Effector memory CD8-positive, alpha-beta T cell (primary cell): ENCODE measurements at places on chromosomes 12 and 14.

DNA sequence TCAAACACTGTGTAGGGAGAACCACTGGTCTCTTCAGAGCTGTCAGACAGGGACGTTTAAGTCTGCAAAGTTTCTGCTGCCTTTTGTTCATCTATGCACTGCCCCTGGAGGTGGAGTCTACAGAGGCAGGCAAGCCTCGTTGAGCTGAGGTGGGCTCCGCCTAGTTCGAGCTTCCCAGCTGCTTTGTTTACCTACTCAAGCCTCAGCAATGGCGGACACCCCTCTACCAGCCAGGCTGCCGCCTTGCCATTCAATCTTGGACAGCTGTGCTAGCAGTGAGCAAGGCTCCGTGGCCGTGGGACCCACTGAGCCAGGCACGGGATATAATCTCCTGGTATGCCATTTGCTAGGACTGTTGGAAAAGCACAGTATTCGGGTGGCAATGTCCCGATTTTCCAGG, 24.6 kb upstream of the YBX3 start:
- no peak overlapping the region for H3K27ac ChIP-seq
- H3K36me3 ChIP-seq: no peaks in the 10 kb centered on the region
- H3K4me3 ChIP-seq: no peak overlapping the region
- no peak for DNase-seq
- H3K4me1 ChIP-seq: peaks cover 6% of the 10 kb centered on the region

DNA sequence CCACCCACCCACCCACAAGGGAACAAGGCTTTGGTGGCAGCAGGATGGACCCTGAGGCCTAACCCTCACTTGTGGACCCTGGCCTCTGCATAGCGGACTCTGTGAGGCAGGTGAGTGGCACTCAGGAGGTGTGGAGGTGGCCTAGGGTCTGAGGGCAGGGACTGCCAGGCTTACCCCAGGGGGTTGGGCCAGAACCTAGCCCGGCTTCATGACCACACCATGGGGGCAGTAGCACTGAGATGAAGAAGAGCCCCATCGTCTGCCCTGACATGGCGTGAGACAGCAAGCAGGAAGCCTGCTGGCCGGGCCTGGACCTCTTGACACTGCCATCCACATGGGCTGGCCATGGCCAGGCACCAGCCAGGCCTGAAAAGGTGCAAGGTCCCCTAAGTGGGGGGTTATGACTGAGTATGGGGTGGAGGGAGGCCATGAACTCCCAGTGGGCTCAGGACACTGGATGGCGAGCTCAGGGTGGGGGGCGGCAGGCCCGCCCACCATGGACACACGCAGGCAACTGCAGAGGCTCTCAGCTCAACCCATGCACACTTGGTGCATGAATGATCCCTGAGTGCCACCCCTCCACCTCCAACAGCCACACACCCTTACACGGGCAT, 29.3 kb downstream of the JAG2 start:
- DNase-seq: no peak
- no peaks in the 10 kb centered on the region for H3K36me3 ChIP-seq
- H3K27me3 ChIP-seq: peaks cover 22% of the 10 kb centered on the region
- H3K27ac ChIP-seq: no peak overlapping the region
- no peak overlapping the region for H3K4me3 ChIP-seq

DNA sequence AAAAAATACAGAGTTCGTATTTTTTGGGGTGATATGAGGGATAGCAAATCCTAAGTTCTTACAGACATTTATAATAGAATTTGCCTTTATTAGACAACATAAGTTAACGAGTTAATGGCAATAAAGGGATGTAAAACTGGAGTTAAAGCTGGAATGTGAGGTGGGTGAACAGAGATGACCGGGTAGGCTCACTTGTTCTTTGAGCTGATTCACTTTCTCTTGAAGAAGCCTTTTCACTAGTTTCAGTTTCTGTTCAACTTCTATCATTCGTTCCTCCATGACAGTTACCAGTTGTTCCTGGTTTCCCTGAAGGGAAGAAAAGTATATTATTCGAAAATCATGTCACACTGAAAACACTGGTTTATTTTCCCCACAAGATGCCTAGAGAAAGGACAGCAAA, 57.7 kb upstream of the SAV1 start:
- peaks cover 88% of the 10 kb centered on the region for H3K36me3 ChIP-seq
- peaks cover 24% of the 10 kb centered on the region for H3K4me1 ChIP-seq
- H3K27ac ChIP-seq: peak overlapping the region; percentile 72
- H3K4me3 ChIP-seq: peak overlapping the region; percentile 67

DNA sequence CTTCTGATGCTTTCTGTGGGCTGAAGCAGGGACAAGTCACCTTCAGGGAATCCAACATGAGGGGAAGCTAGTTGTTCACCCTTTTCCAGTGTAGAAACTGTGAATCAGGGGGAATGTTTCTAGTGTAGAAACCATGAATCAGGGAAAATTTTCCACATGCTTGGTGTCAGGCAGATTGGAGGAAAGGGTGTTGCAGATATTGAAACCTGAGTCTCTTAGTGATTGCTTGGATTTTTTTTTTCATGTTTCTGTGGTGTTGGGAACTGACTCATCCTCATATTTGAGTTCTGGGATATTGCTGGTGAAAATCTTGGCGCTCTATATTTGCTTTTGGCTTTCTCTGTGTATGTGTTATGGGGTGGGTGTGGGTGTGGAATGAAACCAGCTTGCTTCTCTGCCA, 144.5 kb upstream of the FBXO33 start:
- H3K27ac ChIP-seq: no peak overlapping the region
- H3K4me3 ChIP-seq: no peak overlapping the region
- H3K27me3 ChIP-seq: no peaks in the 10 kb centered on the region
- H3K36me3 ChIP-seq: no peaks in the 10 kb centered on the region
- DNase-seq: no peak

GRCh38 chr12:102596687-102597086, 116.3 kb upstream of the IGF1 start:
- no peaks in the 10 kb centered on the region for H3K4me1 ChIP-seq
- DNase-seq: no peak
- no peaks in the 10 kb centered on the region for H3K36me3 ChIP-seq
- H3K4me3 ChIP-seq: no peak overlapping the region
- H3K27me3 ChIP-seq: no peaks in the 10 kb centered on the region

- no peaks in the 10 kb centered on the region for H3K27me3 ChIP-seq
- DNase-seq: no peak
- H3K4me3 ChIP-seq: no peak overlapping the region
- H3K27ac ChIP-seq: no peak overlapping the region
- peaks cover 25% of the 10 kb centered on the region for H3K4me1 ChIP-seq
These were observed 3.8 kb downstream of the RILPL1 start for GRCh38 chr12:123529686-123530085.

GRCh38 chr12:57629897-57630471, 3.0 kb downstream of the B4GALNT1 start:
- no peak for DNase-seq
- H3K27ac ChIP-seq: no peak overlapping the region
- H3K36me3 ChIP-seq: peaks cover 2% of the 10 kb centered on the region
- no peak overlapping the region for H3K4me3 ChIP-seq
- peaks cover 88% of the 10 kb centered on the region for H3K27me3 ChIP-seq
- H3K4me1 ChIP-seq: peaks cover 14% of the 10 kb centered on the region

- H3K4me3 ChIP-seq: no peak overlapping the region
- DNase-seq: no peak
- H3K36me3 ChIP-seq: no peaks in the 10 kb centered on the region
- H3K4me1 ChIP-seq: no peaks in the 10 kb centered on the region
- peaks cover 28% of the 10 kb centered on the region for H3K27me3 ChIP-seq
- H3K27ac ChIP-seq: no peak overlapping the region
These were observed 96.5 kb downstream of the UNC79 start for GRCh38 chr14:93527203-93527607.

GRCh38 chr12:104309446-104309993, 6.0 kb downstream of the EID3 start:
- H3K27me3 ChIP-seq: no peaks in the 10 kb centered on the region
- peaks cover 22% of the 10 kb centered on the region for H3K4me1 ChIP-seq
- peaks cover 42% of the 10 kb centered on the region for H3K36me3 ChIP-seq

DNA sequence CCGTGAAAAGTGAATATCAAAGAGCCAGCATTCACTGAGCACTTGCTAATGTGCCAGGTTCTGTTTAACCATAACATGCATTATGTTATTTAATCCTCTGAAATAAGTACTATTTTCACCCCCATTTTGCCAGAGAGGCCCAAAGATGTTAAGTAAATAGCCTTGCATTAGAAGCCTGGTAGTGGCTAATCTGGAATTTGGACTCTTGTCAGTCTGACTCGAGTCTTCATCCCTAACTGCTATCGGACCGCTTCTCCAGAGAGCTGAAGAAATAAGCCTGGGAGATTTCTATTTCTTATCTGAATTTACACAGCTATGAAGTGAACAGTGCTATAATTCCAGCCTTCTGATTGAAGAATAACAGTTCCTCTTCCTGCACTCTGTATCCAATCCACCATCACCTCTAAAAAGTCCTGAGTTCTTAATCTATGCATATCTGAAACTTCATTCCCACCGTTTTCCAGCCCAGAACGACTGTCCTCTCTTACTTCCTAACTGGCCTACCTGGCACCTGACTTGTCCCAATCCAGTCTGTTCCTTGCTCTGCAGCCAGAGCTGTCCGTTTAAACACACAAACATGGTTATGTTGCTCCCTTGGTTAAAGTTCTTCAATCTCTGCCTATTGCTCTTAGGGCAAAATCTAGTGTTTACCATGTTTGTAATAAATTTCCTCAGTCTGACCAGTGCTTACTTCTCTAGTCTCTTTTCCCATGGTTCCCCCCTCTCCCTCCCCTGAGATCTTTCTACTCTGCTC, 2.3 kb downstream of the POLR3B start:
- no peaks in the 10 kb centered on the region for H3K27me3 ChIP-seq
- peaks cover 14% of the 10 kb centered on the region for H3K4me1 ChIP-seq
- peaks cover 19% of the 10 kb centered on the region for H3K36me3 ChIP-seq
- H3K27ac ChIP-seq: no peak overlapping the region

GRCh38 chr12:128825835-128826234, 2.1 kb upstream of the SLC15A4 start:
- H3K4me3 ChIP-seq: no peak overlapping the region
- H3K36me3 ChIP-seq: peaks cover 16% of the 10 kb centered on the region
- DNase-seq: no peak
- peaks cover 32% of the 10 kb centered on the region for H3K4me1 ChIP-seq
- H3K27me3 ChIP-seq: no peaks in the 10 kb centered on the region
- H3K27ac ChIP-seq: no peak overlapping the region

- no peak overlapping the region for H3K4me3 ChIP-seq
- DNase-seq: no peak
- H3K36me3 ChIP-seq: peaks cover 4% of the 10 kb centered on the region
- no peaks in the 10 kb centered on the region for H3K4me1 ChIP-seq
These were observed 40.8 kb downstream of the FBXL14 start for GRCh38 chr12:1553536-1553935.

GRCh38 chr14:65846196-65846868, 433.8 kb downstream of the FUT8 start:
- H3K4me3 ChIP-seq: peak overlapping the region; percentile 71
- no peaks in the 10 kb centered on the region for H3K27me3 ChIP-seq
- peaks cover 6% of the 10 kb centered on the region for H3K36me3 ChIP-seq

DNA sequence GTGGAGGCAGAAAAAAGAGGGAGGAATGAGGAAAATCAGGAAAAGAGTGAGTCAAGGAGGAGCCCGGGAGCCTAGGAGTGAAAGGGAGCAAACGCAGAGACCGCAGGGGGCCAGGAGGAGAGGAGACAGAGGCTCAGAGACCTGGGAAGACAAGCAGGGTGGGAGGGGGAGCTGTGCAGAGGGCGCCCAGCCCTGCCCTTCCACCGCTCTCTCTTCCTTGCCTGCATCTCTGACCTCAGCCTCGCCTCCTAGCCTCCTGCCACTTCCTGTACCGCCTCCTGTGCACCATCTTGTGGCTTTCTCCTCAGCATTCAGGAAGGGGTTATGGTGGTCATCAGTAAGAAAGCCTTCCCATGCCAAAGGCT, 1.3 kb downstream of the CLSTN3 start:
- H3K4me3 ChIP-seq: peak overlapping the region; percentile 95
- H3K4me1 ChIP-seq: peaks cover 29% of the 10 kb centered on the region
- peak overlapping the region; percentile 95 for H3K27ac ChIP-seq
